ENCODE measurements at places on chromosomes 13 and 19.

GRCh38 chr13:20127562-20128458 is 33.0 kb downstream of the GJA3 start:
- DNase-seq, result no peak

DNA sequence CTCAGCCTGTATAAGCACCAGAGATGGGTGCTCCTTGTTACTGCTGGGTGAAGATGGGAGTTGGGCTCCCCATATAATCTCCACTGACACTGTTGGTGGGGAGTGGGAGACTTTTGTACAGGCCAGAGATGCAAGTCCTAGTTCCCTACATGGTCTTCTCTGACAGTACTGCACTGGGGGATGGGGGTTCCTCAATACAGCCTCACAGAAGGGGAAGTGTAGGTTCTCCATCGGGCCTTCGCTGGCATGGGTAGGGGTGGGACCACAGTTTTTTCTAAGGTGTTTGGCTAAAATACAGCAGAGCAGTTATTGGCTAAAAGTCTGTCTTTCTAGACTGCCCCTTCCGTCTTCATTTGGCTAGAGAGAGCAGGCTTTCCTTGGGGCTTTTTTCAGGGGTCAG is 167.2 kb upstream of the SERP2 start:
- DNase-seq, result no peak

- no peak for DNase-seq
These were observed 2.8 kb upstream of the NLRP12 start for GRCh38 chr19:53826876-53827275.

- no peak for DNase-seq
These were observed 3.3 kb upstream of the EPOR start for GRCh38 chr19:11387162-11388034.

GRCh38 chr19:16363133-16363851 is 38.7 kb downstream of the KLF2 start:
- no peak for DNase-seq
